Suprapubic skin (tissue), 4 donors: ENCODE measurements at places on chromosomes 1 and 21. TPM values are rescaled to one million over a fixed set of nuclear protein-coding genes. Genes with fewer than 3 reads are reported as not detected.

PLCH2 gene
- 83.3 TPM for total RNA-seq

CSRP1 gene
- 379 TPM for total RNA-seq

SUMO3 gene
- total RNA-seq = 34.4 TPM

LCE3D gene
- total RNA-seq = 5.3 TPM

HAPLN2 gene
- total RNA-seq = not detected

SPATA1 gene
- not detected for total RNA-seq

GRCh38 chr1:35633547-35633946 is 7.8 kb downstream of the PSMB2 start:
- DNase-seq = no peak

DNA sequence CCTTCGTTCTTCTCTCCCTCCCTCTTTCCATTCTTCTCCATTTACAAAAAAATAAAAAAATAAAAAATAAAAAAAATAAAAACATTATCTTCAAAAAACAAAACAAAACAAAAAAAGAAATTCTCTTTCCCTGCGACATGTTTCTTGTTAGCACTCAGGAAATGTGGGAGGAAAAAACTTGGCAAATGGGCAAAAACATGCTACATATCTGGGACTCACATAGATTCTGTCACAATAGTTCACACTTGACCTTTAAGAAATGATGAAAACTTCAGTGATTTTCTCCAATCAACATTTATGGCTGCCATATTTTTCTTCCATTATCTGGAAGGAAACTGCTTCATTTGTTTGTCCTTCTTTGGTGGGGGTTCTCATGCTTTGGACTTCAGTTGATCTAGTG is 109.3 kb downstream of the PRKAB2 start:
- DNase-seq = no peak

DNA sequence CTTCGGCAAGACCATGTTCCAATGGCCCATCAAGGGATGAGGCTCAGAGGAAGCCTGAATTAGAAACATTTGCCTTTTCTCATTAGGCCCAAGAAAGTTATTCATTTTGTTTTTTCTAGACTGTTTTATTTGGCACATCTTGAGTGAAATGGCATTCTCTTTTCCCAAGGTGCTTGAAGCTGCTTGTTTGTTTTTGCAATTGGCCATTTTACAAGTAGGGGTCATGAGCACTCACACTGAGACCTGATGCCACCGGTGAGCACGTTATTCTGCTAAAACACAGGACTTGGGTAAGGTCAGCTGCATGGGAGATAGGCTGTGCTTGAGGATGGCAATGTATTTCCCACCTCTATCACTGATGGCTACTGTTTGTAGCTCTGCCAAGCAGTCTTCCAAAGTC is 128.1 kb downstream of the TBX15 start:
- DNase-seq = no peak

DNA sequence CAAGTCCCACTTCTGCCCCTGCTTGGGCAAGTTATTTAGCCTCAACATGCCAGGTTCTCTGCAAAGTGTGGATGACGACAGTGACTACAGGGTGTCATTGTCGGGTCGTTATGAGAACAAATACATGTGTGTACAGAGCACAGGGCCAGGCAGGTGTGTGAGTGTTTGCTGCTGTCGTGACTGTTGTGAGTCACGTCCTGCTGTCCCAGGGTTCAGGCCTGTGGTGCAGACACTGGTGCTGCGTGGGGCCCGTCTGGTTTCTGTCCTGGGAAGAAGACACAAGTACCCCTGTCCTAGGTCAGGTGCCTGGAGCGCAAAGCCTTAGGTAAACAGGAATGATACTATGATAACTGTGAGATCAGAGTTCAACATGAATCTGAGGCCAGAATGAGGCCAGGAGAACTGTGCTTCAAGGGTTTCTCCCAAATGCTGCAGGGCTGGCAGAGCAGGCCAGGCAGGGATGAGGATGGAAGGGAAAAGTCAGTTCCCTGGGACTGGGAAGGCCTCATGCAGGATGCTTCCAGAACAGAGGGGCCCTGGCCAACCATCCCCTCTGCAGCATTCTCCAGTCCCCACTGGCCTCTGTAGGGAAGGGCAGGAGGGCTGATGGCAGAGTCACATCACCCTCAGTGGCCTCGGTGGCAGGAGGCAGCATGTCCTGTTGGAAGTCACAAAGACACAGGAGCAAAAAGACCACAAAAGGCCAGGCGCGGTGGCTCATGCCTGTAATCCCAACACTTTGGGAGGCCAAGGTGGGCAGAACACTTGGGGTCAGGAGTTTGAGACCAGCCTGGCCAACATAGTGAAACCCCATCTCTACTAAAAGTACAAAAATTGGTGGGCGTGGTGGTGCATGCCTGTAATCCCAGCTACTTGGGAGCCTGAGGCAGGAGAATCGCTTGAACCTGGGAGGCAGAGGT is 15.7 kb downstream of the GPR157 start:
- no peak for DNase-seq

GRCh38 chr1:94730450-94730849 is 89.7 kb upstream of the SLC44A3 start:
- no peak for DNase-seq

- DNase-seq = peak; percentile 75
These were observed 485 bp downstream of the SIPA1L2 start for GRCh38 chr1:232629250-232630046.

DNA sequence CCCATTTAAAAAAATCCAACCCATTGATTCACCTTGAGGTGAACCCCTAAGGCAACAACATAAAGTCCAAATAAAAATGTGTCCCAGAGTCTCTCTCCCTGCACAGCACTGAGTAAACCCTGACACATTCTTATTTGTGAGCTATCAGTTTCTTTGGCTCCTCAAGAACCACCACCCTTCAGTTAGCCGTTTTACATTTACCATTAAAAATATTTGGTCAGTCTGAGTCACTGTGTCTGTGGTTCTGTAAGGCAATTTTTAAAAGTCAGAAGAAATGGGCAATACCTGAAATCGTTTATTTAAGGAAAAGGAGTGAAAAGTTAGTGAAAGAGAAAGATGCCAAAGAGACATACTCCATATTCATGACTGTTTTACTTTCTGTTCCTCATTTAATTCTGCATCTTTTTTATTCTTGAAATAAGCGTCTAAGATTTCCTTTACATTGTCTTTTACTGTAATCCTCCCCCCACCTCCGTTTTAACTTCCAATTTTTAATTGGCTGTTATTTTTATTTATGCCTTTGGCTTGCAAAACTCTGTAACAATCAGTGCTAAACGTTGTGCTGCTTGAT is 91.7 kb upstream of the IVNS1ABP start:
- no peak for DNase-seq

DNA sequence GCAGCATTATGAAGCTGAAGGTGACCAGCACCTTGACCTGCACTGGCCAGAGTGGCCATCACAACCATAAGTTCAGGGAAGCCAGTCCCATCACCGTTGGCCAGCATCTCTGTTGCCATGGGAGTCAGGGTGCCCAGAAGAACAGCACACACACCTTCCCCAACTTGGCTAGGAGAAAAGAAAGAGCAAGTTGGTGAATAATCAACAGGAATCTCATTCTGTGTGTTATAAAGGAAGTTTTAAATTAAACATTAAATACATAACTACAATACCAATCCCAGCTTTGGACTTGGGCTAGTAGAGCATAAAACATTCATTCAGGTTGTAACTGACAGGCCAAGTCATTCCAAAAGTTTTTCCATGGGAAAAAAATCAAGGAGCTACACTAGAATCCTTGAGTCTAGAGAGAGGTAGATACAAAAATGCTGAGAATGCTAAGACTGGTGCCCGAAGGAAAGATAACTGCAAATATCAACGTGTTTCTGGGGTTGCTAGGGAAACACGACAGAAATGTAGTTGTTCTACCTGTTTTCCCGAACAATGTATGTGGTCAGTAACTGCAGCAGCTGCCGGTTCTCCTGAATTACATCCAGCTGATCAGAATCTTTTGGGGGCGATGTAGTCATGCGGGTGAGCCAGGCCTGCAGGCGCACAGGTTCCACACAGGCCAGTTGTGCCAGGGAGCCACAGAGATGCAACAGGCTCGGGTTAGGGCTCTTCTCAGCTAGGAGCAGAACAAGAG is 45.6 kb downstream of the UBR4 start:
- no peak for DNase-seq

DNA sequence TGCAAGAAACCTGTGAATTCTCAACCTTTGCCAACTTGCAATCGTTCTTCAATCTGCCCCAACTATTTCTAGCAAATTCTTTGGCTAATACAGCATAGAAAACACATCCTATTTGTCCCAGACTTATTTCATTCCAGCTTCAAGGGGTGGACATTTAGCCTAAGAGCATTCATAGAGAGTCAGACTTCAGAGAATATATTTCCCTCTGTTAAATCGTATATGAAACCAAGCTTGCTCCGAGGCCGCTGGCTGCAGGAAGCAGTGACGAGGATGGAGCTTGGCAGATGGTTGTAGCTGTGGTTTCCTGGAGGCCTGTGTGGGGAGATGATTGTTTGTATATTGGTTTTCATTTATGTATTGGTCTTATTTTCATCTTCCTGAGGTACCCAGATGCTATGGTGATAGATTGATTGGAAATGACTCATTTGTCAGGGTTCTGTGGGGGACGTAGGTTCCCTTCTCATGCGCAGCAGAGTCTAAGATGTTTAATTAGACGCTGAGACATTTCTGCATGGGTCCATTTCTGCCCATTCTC is 26.1 kb downstream of the MAN1C1 start:
- DNase-seq = no peak

- no peak for DNase-seq
These were observed 30.9 kb upstream of the NBL1 start for GRCh38 chr1:19613171-19613703.

DNA sequence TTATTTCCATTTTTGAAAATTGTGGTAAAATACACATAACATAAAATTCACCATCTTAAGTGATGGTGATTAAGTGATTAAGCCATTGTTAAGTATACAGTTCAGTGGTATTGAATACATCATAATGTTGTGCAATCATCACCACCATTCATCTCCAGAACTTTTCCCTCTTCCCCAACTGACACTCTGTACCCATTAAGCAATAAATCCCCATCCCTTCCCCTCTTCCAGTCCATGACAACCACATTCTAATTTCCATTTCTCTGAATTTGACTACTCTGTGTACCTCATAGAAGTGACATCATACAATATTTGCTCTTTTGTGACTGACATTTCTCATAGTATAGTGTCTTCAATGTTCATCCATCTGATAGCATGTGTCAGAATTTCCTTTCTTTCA is 124.8 kb downstream of the DISC1 start:
- DNase-seq = no peak

GRCh38 chr1:7199077-7199779 is 414.0 kb downstream of the CAMTA1 start:
- no peak for DNase-seq

- no peak for DNase-seq
These were observed 19.5 kb downstream of the KIF17 start for GRCh38 chr1:20698195-20698910.

DNA sequence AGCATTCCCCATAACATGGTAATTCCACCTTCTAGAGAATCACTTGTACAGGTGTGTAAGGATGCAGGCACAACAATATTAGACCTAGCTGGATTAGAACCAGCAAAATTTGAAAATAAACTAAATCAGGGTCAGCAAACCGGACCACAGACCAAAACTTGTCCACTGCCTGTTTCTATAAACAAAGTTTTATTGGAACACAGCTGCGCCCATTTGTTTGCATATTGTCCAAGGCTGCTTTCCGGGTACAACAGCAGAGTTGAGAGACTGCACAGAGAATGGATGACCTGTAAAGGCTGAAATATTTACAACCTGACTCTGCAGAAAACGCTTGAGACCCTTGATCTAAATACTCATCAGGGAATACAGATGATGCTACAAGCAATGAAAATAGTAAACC is 73.6 kb upstream of the SLC45A1 start:
- no peak for DNase-seq
